Activated CD4-positive, alpha-beta T cell treated with anti-CD3 and anti-CD28 coated beads, Interleukin-2, amount 50 U/mL, for 4 hours (primary cell): ENCODE measurements at places on chromosomes 13 and 19.

DNA sequence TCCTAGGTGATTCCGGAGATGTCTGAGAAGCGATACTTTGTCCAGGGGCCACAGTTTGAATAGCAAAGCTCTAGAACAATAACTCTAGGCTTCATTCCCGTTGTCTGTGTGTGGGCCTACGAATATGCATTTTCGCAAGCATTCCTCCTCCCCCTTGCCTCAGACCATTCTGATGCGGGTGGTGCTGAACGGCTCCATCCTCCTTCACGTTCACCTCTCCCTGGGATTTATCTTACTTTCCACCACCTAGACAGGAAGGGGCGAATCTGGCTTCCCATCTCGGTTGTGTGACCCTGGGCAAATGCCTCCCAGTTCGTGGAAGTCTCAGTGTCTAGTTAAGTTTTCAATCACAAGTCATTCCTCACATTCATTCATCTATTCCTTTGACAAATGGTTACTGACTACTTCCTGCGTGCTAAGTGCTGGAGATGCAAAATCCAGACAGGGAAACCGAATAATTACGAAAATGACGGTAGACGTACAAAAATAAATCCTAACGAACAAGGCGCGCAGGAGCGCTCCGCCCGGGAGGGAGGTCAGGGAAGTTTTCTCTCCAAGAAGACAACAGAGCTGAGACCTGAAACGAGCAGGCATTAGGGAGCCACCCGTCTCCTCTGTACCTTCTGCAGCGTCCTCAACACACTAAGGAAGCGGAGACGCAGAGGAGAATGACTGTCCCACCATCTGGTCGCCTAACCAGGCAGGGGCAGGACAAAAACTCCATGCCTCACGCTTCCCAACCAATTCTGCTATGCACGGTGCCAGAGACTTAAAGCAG lies 1.3 kb upstream of the CNOT3 start:
- no peak for DNase-seq

DNA sequence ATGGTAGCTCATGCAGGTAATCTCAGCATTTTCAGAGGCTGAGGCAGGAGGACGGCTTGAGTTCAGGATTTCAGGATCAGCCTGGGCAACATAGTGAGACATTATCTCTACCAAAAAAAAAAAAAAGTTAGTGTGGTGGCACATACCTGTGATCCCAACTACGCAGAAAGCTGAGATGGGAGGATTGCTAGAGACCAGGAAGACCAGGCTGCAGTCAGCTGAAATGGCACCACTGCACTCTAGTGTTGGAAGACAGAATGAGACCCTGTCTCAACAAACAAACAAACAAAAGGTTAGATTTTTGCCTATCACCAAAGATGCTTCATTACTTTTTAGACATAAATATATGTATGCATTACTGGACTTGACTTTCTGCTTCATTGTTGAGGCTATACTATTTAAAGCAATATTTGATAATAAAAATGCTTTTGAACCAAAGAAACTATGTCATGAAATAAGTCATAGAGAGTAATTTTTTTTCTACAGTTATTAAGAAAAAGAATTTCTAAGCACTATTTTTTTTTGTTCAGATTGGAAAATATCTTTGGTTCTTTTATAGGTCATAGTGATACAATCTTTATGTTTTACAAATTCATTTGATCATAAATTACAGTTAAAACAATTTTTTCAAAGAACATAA lies 1180.1 kb upstream of the ATXN8OS start:
- DNase-seq: no peak

GRCh38 chr19:29139227-29139626 lies 73.7 kb downstream of the UQCRFS1 start:
- DNase-seq: no peak

DNA sequence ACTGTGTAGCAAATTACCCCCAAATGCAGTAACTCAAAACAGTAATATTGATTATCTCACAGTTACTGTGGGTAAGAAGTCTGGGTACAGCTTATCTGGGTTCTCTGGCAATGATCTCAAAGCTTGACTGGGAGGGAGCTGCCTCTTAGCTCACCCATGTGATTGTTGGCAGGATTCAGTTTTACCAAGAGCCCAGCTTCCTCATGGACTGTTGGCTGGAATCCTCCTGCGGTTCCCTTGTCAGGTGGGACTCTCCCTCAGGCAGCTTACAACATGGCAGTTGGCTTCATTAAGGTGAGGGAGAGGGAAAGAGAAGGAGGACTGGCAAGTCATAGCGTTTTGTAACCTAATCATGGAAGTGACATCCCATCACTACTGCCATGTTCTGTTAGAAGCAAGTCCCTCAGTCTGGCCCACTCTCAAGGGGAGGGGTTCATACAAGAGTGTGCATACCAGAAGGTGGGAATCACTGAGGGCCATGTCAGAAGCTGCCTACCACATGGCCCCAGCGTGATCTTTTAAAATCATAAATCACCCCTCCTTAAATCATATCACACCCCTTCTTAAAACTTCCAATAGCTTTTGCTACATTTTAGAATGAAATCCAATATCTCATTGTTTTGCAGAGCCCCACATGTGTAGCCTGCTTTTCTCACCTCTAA lies 108.1 kb downstream of the OLFM4 start:
- no peak for DNase-seq

DNA sequence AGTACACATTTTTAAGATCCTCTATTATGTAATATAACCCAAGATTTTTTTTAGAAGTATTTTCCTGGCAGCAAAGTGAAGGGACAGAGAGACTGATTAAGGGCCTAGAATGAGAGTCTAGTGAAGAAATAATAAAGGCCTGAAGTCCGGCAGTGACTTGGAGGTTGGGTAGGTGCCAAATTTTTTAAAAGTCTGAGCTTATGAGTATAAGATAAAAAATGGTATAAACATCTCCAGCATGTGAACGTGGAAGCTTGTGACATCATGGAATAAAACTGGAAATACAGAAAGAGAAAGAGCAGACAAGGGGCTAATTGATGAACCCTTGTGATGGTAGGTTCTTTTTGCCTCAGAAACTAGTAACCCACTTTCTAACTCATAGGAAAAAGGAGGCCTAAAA lies 174.6 kb downstream of the SUCLA2 start:
- no peak for DNase-seq

GRCh38 chr19:50214699-50215543 lies 11.5 kb downstream of the MYH14 start:
- DNase-seq: no peak

- peak; percentile 12 for DNase-seq
These were observed 689 bp downstream of the DCUN1D2 start for GRCh38 chr13:113489549-113490495.

- DNase-seq: no peak
These were observed 13.1 kb upstream of the SLC25A42 start for GRCh38 chr19:19050731-19051130.

DNA sequence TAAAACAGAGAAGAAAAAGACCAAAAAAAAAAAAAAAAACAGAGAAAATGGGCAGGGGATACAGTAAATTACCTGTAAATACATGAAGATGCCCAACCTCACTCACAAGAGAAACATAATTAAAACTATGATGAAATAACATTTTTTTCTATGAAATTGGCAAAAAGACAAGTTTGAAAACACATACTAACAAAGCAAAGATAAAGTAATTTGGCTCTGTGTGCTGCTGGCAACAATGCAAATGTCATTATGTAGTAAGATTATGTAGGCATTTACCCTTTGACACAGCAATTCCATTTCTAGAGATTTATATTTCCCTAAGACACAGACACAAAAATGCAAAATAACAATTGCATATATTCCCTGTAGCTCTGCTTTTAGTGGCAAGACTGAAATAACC lies 20.2 kb downstream of the ZC3H13 start:
- DNase-seq: no peak

GRCh38 chr13:41085961-41086585 lies 24.8 kb downstream of the WBP4 start:
- DNase-seq: no peak

DNA sequence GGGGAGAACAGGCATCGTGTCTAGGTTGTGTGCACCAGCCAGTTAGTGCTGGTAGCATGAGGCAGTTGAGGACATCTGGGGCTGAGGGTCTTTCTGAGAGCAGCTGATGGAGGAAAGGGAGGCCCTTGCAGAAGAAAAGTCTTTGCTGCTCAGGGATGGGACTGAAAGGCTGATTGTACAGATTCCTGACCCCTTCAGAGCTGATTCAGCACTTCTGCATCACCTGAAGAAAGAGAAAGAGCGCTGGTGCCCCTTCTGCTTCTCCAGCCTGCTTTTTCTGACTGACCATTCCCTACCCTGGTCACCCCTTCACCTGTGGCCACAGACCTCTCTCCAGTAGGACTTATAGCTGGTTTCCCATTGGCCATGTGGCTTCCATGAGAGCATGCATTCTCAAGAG lies 476.2 kb downstream of the TSHZ3 start:
- DNase-seq: no peak

DNA sequence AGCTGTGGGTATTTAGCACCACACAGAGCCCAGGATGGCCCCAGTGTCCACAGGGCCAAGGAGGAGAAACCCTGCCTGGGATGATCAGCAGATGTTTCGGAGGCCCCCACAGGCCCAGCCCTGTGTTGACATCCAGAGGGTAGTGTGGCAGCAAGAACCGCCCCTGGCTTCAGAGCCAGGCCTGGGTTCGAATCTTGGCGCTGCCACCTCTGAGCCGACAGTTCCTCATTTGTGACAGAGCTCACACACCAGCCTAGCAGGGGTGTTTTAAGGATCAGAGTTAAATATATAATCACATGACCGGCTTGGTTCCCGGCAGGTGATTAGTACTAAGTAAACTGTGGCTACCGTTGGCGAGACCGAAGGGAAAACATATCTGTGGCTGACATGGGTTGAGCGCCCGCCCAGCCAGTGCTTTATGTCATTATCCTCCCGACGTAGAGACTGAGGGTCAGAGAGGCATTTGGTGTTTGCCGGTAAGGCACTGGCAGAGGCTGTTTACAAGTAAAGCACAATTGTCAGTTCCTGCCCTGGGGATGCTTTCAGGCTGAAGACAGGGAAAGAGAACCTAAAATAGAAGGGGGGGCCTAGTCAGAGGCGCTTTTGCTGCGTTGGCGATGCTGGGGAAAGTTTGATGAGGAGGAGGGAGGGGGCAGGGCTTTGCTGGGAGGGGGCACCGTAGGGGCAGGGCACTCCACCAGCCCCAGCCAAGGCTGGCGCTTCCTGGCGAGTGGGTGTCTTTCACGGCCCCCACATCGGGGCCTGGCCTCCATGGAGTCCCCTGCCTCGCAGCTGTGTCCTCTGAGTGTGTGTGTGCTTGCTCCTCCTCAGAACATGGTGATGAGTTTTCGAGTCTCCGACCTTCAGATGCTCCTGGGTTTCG lies 4.8 kb downstream of the PIAS4 start:
- DNase-seq: no peak

GRCh38 chr13:51596541-51596940 lies 12.3 kb downstream of the WDFY2 start:
- DNase-seq: no peak

DNA sequence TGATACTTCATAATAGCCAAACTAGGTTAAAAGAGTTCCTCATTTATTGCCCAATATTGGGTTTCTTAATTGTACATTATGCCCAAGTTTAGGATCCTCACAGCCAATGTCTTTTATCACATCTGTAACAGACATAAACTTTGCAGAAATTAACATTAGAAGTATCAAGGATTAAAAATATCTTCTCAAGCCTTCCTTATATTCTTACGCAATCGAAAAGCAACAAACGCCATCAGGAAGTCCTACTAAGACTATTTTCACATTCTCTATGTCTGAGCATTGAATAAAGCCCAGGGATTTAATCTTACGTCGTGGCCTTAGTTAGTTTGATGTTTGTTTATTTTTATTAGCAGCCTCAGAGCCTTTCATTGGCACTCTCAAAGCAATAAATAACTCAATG lies 1660.4 kb upstream of the MIR17HG start:
- DNase-seq: no peak

DNA sequence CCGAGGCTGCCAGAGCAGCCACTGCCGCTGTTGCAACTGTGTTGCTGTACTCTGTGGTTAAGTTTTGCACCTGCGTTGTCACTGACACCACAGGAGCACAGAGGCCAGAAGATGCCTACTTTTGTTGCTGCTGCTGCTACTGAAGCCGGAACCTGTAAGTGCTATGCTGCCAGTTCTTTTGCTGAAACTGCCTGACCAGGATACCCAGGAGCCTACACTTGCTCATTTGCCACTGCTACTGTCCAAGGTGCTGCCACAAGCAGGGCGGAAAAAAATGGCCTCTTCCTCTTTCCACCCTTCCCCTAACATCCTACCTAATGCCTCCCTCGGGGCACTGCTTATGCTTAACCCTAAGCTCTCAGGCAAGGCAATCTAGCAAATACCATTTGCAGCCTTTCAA lies 29.0 kb upstream of the NBEA start:
- no peak for DNase-seq

DNA sequence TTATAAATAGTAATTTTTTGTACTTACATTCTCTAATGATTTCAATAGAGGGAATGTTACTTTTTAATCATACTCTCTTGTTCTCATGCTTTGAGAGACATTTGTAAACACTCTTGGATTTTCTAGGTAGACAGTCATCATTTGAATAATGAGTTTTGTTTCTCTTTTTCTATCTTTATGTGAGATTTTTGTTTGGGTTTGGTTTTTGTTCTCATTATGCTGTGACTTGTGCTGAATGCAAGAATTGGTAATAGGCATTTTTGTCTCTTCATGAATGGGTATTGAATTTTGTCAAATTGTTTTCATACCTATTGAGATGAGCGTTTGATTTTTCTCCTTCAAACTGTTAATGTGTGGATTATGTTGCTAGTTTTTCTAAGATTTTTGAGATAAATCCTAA lies 56.8 kb upstream of the GPR183 start:
- no peak for DNase-seq

GRCh38 chr13:41919031-41919740 lies 41.7 kb downstream of the VWA8 start:
- no peak for DNase-seq

- no peak for DNase-seq
These were observed 196.9 kb downstream of the KATNAL1 start for GRCh38 chr13:30110301-30111070.

DNA sequence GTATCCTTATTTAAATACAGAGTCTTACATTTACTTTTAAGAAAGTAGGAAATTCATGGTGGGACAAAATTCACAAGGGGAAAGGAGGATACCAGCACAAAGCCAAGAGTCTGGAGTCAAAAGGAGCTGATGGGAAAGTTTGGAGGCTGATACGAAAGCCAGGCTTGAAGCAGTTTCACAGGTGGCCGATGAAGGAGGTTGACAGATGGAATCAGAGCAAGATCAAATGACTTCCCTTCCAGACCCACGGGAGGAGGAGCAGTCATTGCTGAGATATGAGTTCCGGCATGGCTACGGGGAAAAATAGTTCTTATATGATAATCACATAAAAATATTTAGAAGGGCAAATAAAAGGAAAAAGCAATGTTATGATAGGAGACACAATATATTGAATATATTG lies 65.0 kb downstream of the DGKH start:
- DNase-seq: no peak

- no peak for DNase-seq
These were observed 2.9 kb upstream of the CSNK1G2 start for GRCh38 chr19:1938071-1938470.

- DNase-seq: no peak
These were observed 12.2 kb downstream of the WIZ start for GRCh38 chr19:15437355-15438123.

DNA sequence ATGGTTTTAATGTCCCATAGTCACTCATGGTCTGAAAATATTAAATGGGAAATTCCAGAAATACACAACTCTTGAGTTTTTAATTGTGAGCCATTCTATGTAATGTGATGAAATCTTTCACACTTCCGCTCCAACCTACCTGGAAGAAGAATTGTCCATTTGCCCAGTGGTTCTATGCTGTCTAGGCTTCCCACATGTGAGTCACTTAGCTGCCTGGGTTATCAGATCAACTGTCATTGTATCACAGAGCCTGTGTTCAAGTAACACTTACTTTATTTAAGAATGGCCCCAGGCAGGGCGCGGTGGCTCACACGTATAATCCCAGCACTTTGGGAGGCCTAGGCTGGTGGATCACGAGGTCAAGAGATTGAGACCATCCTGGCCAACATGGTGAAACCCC lies 1450.5 kb downstream of the EFNB2 start:
- no peak for DNase-seq
